CD4-positive, CD25-positive, alpha-beta regulatory T cell (primary cell): ENCODE measurements at places on chromosomes 7 and 10. TPM values are rescaled to one million over a fixed set of nuclear protein-coding genes. Genes with fewer than 3 reads are reported as not detected.

The FXYD4 gene
- total RNA-seq = not detected

DNA sequence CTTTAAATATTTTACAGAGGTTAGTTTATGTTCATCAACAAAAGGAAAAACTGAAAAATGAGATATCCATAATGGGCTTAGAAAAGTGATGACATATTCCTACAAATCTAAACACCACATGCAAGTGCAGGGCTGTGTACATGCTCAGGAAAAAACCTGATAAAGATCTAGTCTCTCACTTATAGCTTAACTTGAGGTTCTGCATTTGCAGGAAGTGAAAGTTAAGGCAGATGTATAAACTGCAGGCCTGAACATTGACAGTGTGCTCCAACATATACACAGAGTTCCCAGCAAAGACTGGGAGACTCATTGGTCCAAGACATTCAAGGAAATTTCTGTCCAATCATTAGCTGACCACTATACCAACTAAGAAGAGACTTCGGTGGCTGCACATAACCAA, 63.8 kb upstream of the RET start:
- no peaks in the 10 kb centered on the region for H3K36me3 ChIP-seq
- H3K27me3 ChIP-seq = peaks cover 7% of the 10 kb centered on the region
- H3K4me3 ChIP-seq = no peak overlapping the region
- no peak for DNase-seq
- H3K27ac ChIP-seq = no peak overlapping the region

The IL15RA gene
- 17.7 TPM for total RNA-seq

- H3K4me1 ChIP-seq = peaks cover 41% of the 10 kb centered on the region
- no peak for DNase-seq
- H3K4me3 ChIP-seq = peak overlapping the region; percentile 85
- H3K36me3 ChIP-seq = no peaks in the 10 kb centered on the region
- peak overlapping the region; percentile 99 for H3K27ac ChIP-seq
These were observed 643 bp downstream of the KAT6B start for GRCh38 chr10:74827045-74827441.

The TMEM140 gene
- total RNA-seq = 44.7 TPM

The ITGB8 gene
- total RNA-seq = 2.1 TPM

The LDB1 gene
- total RNA-seq = 120 TPM

DNA sequence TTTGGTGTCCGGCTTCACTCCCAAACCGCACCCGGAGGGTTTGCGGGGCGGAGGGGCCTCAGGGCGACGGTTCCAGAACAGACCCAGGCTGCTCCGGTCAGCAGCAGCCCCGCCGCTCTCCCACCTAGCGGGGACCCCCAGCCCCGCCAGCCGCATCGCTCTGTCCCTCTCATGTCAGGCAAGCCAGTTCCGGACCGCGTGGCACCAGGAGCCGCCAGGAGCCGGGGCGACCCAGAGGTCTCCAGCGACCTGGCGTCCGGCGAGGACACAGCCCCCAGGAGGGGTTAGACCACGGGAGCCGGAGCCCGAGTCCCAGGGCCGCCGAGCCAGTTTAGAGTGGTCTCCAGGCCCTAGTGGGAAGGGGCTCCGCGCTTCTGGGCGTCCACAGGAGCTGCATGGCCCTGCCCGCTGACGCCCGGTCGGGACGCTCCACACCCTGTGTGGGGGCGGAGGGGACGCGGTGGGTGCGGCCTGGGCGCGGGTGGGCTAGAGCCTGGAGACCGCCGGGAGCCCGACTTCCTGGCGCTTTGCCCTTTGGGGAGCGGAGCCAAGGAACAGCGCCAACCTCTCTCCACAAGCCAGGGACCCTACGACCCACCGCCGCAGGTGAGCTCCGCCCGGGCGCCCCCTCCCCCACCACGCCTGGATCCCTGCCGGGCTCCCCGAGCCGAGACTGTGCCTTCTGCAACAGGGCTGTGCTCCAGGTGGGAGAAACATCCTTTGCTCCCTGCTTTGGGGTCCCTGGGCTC, 43.4 kb downstream of the ZNF117 start:
- H3K27me3 ChIP-seq = peaks cover 8% of the 10 kb centered on the region
- no peak overlapping the region for H3K27ac ChIP-seq
- no peaks in the 10 kb centered on the region for H3K36me3 ChIP-seq
- no peak for DNase-seq

GRCh38 chr10:126216632-126216961, 171.7 kb downstream of the ADAM12 start:
- H3K27me3 ChIP-seq = no peaks in the 10 kb centered on the region
- no peak for DNase-seq
- H3K4me3 ChIP-seq = no peak overlapping the region
- H3K4me1 ChIP-seq = no peaks in the 10 kb centered on the region
- no peak overlapping the region for H3K27ac ChIP-seq

The TAS2R5 gene
- total RNA-seq = 0.57 TPM

DNA sequence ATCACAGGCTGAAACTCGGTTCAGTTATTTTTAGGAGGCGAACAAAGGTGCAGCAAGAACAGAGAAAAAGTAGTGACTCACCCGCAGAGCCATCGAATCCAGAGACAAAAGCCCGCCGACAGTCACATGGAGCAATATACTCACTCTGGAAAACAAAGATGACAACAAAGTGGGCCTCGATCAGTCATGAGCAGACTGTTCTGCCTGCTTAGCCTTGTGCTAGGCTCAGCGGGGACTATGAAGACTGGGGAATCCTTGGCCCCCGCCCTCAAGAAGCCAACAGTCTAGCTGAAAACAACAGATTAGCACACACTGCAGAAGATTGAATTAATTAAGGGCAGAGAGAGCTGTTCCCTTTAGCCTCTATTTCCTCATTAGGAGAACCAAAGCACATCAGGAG, 30.4 kb downstream of the XPNPEP1 start:
- no peak for DNase-seq
- H3K4me1 ChIP-seq = no peaks in the 10 kb centered on the region
- H3K27me3 ChIP-seq = no peaks in the 10 kb centered on the region
- H3K27ac ChIP-seq = no peak overlapping the region
- H3K36me3 ChIP-seq = peaks cover 28% of the 10 kb centered on the region

- H3K36me3 ChIP-seq = peaks cover 28% of the 10 kb centered on the region
- H3K4me1 ChIP-seq = no peaks in the 10 kb centered on the region
- no peak for DNase-seq
- H3K4me3 ChIP-seq = no peak overlapping the region
These were observed 97.2 kb downstream of the PODXL start for GRCh38 chr7:131459256-131459655.

GRCh38 chr10:85193796-85194195, 865.4 kb downstream of the CCSER2 start:
- H3K4me3 ChIP-seq = no peak overlapping the region
- DNase-seq = no peak
- H3K36me3 ChIP-seq = no peaks in the 10 kb centered on the region
- H3K27me3 ChIP-seq = no peaks in the 10 kb centered on the region
- H3K27ac ChIP-seq = no peak overlapping the region
- H3K4me1 ChIP-seq = no peaks in the 10 kb centered on the region

GRCh38 chr10:121406823-121407545, 191.3 kb downstream of the FGFR2 start:
- H3K4me1 ChIP-seq = no peaks in the 10 kb centered on the region
- H3K4me3 ChIP-seq = no peak overlapping the region
- H3K36me3 ChIP-seq = no peaks in the 10 kb centered on the region
- H3K27ac ChIP-seq = no peak overlapping the region
- DNase-seq = no peak

The CUZD1 gene
- total RNA-seq = 1.9 TPM

The HMX2 gene
- total RNA-seq = not detected

DNA sequence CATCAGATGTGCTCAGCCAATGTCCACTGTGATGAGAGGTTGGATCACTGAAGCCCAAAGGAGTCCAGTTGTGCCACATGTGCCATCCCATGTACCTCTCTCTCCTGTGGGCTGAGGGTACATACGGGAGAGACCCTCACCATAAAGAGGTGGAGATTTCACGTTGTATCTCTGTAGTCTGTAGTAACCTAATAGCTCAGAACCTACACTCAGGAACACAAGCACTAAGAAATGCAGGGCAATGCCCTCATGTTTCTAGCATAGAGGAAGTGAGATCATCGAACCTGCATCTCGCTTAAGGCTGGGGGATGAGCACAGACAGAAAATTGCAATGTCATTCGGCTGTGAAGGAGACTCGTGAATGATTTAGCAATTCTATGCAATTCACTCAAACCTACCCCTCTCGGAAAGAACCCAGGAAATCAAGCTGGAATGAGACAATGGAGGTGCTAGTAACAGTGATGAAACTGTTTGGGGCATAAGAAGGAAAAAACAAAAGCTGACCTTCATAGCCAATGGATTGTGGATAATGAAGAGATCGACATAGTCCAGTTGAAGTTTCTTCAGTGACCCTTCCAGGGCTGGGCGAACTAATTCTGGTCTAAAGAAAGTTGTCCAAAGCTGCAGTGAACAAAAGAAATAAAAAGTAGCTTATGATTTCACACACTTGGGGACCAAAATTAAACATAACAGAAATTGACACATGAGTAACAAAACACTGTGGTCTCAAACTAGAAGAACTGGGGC, 80.3 kb upstream of the UCN3 start:
- H3K36me3 ChIP-seq = no peaks in the 10 kb centered on the region
- peaks cover 19% of the 10 kb centered on the region for H3K4me1 ChIP-seq
- H3K27me3 ChIP-seq = no peaks in the 10 kb centered on the region
- H3K27ac ChIP-seq = no peak overlapping the region
- no peak for DNase-seq

DNA sequence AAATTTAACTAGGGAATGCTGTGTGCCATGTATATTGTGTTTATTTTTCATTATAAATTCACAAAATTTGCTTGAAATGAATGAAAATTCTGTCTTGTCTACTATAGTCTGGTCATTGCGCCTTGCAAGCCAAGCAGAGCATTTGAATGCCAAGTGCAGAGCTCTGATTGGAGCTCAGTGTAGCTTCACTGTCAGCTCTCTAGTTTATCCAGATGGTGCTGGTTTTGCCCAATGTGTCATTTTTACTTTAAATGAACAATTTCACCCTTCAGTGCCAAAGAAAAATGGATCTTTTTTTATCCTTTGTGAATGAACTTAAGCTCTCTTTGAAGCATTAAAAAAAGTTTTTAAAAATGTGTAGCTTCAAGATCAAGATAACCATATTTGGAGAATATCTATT, 225.6 kb upstream of the CACNA2D1 start:
- H3K4me3 ChIP-seq = no peak overlapping the region
- H3K27ac ChIP-seq = no peak overlapping the region
- DNase-seq = no peak

The ACSL5 gene
- 63.7 TPM for total RNA-seq
